ENCODE measurements at places on chromosomes 12 and 14.

DNA sequence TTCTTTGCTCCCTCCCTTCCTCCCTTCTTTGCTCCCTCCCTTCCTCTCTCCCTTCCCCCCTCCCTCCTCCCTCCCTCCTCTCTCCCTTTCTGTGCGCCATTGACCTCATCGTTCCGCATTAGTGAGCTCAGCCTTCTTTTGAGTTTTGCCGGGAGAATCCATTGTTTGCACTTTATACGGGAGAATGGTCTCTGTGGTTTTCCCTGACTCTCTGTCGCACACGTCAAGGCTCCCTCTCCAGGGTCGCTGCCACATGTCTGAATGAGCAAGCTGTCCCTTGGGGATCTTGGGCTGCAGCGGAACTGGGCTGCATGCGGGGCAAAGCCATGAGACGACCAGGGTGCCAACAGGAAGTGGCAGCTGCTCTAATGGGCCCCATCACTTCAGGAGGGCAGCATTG, 118.5 kb downstream of the GLT1D1 start:
- no peak for DNase-seq

GRCh38 chr14:74265301-74265965, 26.2 kb downstream of the VSX2 start:
- DNase-seq, result no peak

- no peak for DNase-seq
These were observed 4.2 kb upstream of the SP7 start for GRCh38 chr12:53340398-53340797.

- no peak for DNase-seq
These were observed 634.4 kb downstream of the LRFN5 start for GRCh38 chr14:42241101-42241500.

DNA sequence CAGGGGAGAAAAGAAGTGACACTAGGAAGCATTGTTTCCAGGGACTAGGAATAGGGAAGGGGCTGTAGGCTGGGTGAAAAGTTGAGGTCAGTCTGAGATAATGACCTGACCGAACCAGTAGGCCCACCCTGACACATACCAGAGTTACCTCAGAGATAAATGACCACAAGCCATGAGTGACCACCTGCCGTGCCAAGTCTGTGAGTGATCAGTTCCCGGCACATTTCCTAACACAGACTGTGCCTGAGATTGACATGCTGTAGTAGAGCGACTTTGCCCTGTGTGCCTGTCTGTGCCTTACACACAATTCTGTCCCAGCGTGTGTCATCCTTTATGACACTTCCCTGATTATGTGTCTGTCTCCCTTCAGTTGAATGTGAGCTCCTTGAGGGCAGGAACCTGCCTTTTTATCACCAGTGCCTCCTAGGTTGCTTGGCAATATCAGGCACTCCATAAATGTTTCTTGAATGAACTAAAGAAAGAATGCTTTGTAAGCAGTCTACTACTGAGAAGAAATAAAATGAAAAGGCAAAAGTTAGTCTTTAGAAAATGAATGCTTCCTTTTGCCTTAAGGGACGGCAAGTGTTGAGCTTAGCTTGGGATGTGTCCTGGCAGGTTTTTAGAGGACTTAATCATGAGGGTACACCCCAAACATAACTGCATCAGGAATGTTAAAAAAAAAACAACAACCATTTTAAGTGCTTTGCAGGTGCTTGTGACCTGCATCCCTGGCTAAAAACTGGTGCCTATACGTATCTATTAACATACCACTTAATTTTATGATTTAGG, 9.6 kb upstream of the SSPN start:
- DNase-seq, result no peak

- peak; percentile 63 for DNase-seq
These were observed 2.4 kb upstream of the NAB2 start for GRCh38 chr12:57086493-57087009.

DNA sequence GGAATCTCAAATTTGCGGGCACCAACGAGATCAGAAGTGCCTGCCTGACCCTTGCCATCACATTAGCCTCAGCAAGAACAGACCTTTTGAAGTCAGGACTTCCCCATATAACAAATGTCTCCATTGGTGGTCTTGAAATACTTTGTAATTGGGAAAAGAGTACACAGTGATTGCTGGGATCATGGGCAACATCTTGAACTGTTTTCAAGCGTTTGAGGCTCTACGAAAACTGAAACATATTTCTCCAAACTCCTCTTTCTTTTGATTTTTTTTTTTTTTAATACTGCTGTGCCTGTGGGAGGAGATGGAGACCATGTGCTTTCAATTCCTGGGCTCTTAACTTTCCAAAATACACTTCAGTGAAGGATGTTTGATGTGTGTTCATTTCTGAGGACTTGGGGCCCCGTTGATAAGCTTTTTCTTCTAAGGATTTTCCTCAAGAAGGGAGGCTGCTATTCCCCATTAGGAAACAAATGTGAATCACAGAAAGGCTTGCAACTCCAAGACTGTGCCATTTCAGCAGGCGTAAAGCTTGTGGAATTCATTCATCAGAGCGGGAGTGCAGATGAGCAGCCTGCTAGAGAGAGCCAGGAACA, 94.5 kb downstream of the TMEM132C start:
- no peak for DNase-seq

GRCh38 chr12:83954956-83955601, 957.5 kb downstream of the SLC6A15 start:
- DNase-seq, result no peak

DNA sequence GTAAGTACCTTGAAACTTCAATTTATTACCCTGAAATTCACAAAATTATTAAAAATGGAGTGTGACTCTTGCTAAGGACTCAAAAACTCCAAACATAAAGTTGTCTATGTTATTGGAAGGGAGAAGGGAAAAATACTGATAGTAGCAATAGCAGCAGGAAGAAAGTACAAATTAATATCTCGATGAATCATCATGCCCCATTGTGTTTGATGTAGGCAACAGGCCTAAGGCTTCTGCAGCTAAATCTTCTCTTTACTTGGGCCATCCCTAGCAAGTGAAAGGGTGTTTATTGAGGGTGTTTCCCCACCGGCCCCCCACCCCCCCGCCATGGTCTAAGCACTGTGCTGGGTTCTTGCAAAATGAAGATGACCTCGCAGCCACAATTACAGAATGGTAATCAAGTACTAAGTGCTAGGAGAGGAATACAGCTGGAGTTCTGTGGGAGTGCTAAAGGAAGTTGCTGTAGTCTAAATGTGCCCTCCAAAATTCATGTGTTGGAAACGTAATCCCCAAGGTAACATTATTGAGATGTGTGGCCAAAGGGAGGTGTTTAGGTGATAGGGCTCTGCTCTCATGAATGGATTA, 76.5 kb downstream of the SNAPC1 start:
- DNase-seq, result no peak

- no peak for DNase-seq
These were observed 25.2 kb downstream of the TMEM30B start for GRCh38 chr14:61255968-61256367.

- DNase-seq, result no peak
These were observed 293.9 kb downstream of the RAD51B start for GRCh38 chr14:68113343-68113930.

GRCh38 chr12:118925826-118926225, 55.5 kb upstream of the SRRM4 start:
- DNase-seq, result no peak

- DNase-seq, result no peak
These were observed 5.5 kb upstream of the KRT8 start for GRCh38 chr12:52910248-52910883.

- DNase-seq, result no peak
These were observed 464.5 kb downstream of the GXYLT1 start for GRCh38 chr12:41680155-41680554.

DNA sequence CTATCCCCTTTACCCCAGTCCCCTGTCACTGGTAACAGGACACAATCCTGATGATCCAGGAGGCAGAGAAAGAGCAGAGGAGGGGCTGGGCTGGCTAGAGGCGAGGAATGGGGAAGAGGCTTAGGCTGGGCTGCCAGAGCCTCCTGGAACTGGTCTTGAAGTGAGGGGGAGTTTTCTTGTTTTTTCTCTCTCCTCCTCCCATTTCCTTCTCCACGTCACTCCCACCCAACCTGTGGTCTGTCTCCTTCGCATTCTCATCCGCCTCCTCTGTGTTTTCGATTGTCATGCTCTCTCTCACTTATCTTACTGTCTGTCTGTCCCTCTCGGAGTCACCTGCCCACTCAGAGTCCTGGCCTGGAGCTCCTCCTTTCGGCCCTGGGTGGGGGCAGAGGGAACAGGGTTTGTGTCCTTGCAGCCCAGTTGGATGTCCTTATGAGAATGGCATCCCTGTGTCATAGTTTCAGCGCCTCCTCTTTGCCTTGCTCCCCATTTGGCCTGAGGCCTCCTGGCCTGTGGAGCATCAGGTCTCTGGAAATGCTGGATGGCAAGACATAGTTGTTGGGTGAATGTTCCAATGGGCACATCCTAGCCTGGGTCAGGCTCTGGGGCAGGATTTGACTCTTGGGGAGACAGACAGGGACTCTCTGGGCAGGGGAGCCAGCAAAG, 3.4 kb upstream of the KRT80 start:
- no peak for DNase-seq

DNA sequence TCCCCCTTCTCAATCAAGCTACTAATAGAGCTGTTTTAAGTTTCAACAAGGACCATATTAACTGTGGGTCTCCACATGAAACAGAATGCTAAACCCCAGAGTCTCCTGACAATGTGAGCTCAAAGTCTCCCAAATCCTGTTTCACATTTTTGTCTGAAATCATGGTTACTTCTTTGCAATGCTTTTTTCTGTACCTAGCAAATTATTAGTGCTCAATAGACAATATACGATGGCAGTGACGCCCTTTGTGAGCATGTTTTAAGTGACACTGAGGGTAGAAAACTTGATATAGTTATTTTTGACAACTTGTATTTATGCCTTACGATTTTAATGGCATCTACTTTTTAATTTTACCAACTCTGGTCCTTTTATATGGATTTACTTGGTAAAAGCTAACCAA, 85.4 kb upstream of the SOX5 start:
- DNase-seq, result no peak

GRCh38 chr12:1496162-1496900, 98.0 kb downstream of the FBXL14 start:
- no peak for DNase-seq

GRCh38 chr14:47715330-47715729, 39.9 kb upstream of the MDGA2 start:
- no peak for DNase-seq

- no peak for DNase-seq
These were observed 14.7 kb downstream of the SERPINA1 start for GRCh38 chr14:94373708-94374107.

- DNase-seq, result no peak
These were observed 67.3 kb downstream of the SPTB start for GRCh38 chr14:64812412-64812811.

- DNase-seq, result no peak
These were observed 91.6 kb downstream of the TPH2 start for GRCh38 chr12:72030277-72030676.

- no peak for DNase-seq
These were observed 13.3 kb downstream of the DICER1 start for GRCh38 chr14:95143808-95144620.

DNA sequence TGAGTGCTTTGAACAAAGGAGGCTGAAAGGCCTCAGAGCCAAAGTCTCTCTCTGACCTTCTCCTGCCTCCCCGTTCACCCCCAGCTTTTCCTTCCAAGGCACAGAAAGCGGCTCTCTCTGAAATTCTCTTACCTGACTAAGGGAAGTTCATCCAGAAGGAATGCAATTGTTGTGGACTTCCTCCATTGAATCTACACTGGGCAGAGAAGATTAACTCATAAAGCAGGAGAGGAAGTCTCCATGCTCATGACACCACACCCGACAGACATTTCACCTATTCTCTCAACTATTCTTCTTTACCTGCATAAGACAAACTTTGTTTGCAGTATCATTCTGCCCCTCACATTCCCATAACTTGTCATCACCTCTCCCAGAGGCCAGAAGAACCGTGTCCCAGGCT, 129.3 kb upstream of the CCDC175 start:
- no peak for DNase-seq

DNA sequence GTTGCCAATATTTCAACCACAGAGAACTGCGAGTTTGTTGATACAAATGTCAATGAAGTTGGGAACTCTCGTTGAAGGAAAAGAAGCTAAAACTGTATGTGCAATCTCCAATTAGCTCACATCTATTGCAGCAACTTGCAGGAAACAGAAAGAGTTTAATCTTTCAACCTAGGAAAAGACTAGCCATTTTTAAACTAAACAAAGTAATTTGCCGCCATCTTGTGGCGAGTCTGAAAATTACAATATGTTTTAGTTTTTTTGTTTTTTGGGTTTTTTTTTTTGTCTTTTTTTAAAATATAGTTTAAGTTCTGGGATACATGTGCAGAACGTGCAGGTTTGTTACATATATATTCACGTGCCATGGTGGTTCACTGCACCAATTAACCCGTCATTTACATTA, 131.2 kb upstream of the FOXG1 start:
- no peak for DNase-seq
